ENCODE measurements at places on chromosomes 5 and 9. TPM values are rescaled to one million over a fixed set of nuclear protein-coding genes. Genes with fewer than 3 reads are reported as not detected.
A peak's percentile ranks its signal among the peaks of the same experiment; 100 is the strongest.

DNA sequence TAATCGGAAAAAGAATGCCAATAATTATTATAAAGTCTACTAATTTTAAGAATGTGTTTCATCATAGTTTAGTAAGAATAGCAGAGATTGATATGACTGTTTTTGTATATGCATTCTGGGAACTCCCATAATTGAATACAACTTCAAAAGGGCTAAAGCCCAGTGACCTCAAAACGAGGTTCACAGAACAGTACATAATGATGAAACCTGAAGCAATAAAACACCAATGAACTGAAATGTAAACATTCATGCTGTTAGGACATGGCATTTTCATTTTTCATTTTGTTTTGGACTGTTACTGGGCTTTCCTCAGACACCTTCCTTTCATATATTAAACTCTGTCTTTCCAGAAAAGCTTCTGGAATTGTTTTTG, 684 bp upstream of the JMY start:
- H3K27ac ChIP-seq: peak overlapping the region; percentile 95
- H3K27me3 ChIP-seq: no peaks in the 10 kb centered on the region
- H3K36me3 ChIP-seq: no peaks in the 10 kb centered on the region
- peaks cover 7% of the 10 kb centered on the region for H3K4me1 ChIP-seq
- peak overlapping the region; percentile 89 for H3K4me3 ChIP-seq

DNA sequence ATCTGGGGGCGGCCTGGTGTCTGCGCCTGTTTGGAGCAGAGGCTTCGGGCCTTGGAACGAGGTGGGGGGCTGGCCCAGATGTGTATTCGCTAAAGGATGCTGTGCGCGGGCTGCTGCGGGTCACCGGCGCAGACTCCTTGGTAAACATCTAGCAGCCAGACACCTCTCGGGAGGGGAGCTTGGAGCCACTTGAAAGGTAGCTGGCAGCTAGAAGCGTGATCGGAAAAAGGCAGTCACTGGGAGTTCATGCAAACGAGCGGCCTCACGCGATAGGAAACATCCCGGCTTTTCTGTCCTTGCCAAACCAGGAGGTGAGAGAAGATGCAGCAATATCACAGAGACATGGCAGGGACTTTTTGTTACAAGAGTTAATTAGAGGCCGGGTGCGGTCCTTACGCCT, 8.1 kb downstream of the LAMC3 start:
- no peaks in the 10 kb centered on the region for H3K36me3 ChIP-seq
- H3K4me3 ChIP-seq: no peak overlapping the region
- no peak overlapping the region for H3K27ac ChIP-seq
- no peaks in the 10 kb centered on the region for H3K4me1 ChIP-seq

DNA sequence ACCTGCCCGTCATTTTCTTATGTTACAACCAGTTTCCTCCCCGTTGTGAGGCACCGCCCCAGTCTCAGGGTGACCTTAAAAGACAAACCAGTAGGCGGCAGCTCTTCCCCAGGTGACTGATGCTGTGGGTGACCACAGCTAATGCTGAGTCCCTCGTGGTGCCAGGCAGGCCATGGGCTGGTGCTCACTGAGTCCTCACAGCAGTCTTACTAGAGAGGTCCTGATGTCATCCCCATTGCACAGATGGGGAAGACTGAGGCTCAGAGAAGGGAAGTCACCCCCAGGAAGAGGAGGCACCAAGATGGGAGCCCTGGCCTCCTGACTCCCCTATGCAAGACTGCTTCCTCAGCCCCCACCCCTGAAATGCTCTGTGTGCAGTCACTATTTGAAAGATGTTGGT, 978 bp downstream of the CFAP157 start:
- no peaks in the 10 kb centered on the region for H3K27me3 ChIP-seq
- H3K36me3 ChIP-seq: peaks cover 9% of the 10 kb centered on the region
- DNase-seq: no peak
- no peaks in the 10 kb centered on the region for H3K4me1 ChIP-seq

GRCh38 chr9:17065062-17065461, 69.8 kb upstream of the CNTLN start:
- H3K4me3 ChIP-seq: no peak overlapping the region
- DNase-seq: no peak
- no peaks in the 10 kb centered on the region for H3K36me3 ChIP-seq
- H3K27ac ChIP-seq: no peak overlapping the region
- no peaks in the 10 kb centered on the region for H3K27me3 ChIP-seq

DNA sequence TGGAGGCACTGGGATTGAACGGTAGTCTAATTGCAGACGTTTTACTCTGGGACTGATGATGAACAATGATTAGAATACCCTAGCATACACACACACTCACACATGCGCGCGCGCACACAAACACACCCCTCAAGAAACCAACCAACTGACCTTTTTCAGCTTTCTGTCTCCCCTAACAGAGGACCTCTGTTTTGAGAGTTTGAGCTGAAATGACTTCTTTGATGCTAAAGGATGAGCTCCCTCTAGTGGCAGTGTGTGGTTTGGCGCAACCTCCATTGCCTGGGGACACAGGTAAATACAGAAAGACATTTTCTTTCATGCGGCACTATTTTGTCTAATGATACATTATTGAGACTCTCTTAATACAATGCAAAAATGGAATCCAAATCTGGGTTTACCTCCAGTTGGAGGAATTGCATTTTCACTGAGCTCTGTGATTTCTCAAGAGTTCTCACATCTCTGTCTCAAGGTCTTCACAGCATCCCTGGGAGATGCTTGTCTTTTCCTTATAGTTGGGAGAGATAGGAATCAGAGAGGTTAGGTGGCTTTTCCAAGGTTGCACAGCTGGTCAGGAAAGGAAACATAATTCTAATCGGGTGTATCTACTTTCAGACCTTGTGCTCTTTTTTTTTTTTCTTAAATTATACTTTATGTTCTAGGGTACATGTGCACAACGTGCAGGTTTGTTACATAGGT, 187.5 kb downstream of the TMEM38B start:
- H3K27ac ChIP-seq: no peak overlapping the region
- DNase-seq: peak; percentile 65
- no peaks in the 10 kb centered on the region for H3K4me1 ChIP-seq

GRCh38 chr5:160360310-160360709, 10.1 kb downstream of the C1QTNF2 start:
- peaks cover 2% of the 10 kb centered on the region for H3K4me1 ChIP-seq
- DNase-seq: no peak
- H3K4me3 ChIP-seq: no peak overlapping the region
- H3K27ac ChIP-seq: no peak overlapping the region
- H3K27me3 ChIP-seq: no peaks in the 10 kb centered on the region
- no peaks in the 10 kb centered on the region for H3K36me3 ChIP-seq

GRCh38 chr9:137272241-137273094, 5.1 kb upstream of the TOR4A start:
- no peaks in the 10 kb centered on the region for H3K27me3 ChIP-seq
- DNase-seq: no peak
- no peak overlapping the region for H3K27ac ChIP-seq
- no peaks in the 10 kb centered on the region for H3K36me3 ChIP-seq

DNA sequence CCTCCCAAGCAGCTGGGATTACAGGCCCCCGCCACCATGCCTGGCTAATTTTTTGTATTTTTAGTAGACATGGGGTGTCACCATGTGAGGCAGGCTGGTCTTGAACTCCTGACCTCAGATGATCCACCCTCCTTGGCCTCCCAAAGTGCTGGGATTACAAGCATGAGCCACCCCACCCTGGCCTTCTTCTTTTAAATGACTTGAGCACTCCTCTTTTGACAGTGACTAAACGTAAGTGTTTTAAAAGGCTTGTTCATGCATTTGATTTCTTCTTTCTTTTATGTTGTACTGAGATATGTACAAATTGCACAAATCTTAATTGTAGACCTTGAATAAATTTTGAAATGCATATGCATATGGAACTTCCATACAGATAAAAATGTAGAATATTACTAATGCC, 337.9 kb downstream of the CETN3 start:
- no peaks in the 10 kb centered on the region for H3K36me3 ChIP-seq
- no peaks in the 10 kb centered on the region for H3K27me3 ChIP-seq
- no peak for DNase-seq
- H3K4me3 ChIP-seq: no peak overlapping the region

DNA sequence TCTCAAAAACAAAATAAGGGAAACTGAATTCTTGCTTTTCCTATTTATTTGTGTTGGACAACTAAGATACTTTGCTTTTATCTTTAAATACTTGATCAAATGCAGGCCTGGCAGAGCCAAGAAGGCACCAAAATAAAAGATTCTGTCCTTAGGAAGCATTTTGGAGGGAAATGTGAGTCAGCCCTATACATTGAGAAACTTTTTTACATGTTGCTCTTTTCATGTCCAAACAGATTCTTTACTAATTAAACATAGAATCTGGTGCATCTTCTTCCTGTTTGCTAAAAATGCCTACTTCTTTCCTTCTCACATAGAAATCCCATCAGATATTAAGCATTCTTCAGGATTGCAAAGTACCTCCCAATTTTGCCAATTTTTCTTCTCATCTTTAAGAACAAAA, 1160.4 kb downstream of the EFNA5 start:
- no peak overlapping the region for H3K4me3 ChIP-seq
- no peaks in the 10 kb centered on the region for H3K36me3 ChIP-seq
- DNase-seq: no peak
- no peaks in the 10 kb centered on the region for H3K4me1 ChIP-seq
- H3K27me3 ChIP-seq: no peaks in the 10 kb centered on the region
- H3K27ac ChIP-seq: no peak overlapping the region

DNA sequence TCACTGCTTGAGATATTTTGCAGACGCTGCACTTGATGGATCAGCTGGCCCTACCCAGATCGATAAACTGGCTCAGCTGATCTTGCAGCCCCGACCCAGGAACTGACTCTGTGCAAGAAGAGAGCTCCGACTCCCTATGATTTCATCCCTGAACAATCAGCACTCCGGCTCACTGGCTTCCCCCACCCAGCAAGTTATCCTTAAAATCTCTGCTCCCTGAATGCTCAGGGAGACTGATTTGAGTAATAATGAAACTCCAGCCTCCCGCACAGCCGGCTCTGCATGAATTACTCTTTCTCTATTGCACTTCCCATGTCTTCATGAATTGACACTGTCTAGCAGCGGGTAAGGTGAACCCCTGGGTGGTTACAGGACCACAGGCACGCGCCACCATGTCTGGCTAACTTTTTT, 16.9 kb upstream of the NANS start:
- DNase-seq: peak; percentile 78
- H3K4me1 ChIP-seq: no peaks in the 10 kb centered on the region
- no peaks in the 10 kb centered on the region for H3K36me3 ChIP-seq

DNA sequence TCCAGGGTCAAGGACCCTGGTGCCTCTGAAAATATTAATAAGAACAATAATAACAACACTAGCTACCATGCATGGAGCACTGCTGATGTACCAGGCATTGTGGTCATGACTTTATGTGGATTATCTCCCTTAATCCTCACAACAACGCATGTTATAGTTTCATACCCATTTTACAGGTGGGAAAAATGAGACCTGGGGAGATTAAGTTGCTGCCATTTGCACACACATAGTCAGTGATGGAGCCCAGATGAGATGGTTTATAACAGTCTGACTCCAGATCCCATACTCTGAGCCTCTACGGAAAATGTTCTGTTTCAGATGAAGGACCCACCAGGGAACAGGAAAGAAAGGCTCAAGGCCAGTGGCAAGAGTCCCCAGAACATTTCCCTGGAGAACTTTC, 48.2 kb upstream of the PPARGC1B start:
- H3K36me3 ChIP-seq: no peaks in the 10 kb centered on the region
- no peak for DNase-seq
- H3K4me1 ChIP-seq: peaks cover 5% of the 10 kb centered on the region
- H3K27me3 ChIP-seq: no peaks in the 10 kb centered on the region
- no peak overlapping the region for H3K4me3 ChIP-seq
- no peak overlapping the region for H3K27ac ChIP-seq

DNA sequence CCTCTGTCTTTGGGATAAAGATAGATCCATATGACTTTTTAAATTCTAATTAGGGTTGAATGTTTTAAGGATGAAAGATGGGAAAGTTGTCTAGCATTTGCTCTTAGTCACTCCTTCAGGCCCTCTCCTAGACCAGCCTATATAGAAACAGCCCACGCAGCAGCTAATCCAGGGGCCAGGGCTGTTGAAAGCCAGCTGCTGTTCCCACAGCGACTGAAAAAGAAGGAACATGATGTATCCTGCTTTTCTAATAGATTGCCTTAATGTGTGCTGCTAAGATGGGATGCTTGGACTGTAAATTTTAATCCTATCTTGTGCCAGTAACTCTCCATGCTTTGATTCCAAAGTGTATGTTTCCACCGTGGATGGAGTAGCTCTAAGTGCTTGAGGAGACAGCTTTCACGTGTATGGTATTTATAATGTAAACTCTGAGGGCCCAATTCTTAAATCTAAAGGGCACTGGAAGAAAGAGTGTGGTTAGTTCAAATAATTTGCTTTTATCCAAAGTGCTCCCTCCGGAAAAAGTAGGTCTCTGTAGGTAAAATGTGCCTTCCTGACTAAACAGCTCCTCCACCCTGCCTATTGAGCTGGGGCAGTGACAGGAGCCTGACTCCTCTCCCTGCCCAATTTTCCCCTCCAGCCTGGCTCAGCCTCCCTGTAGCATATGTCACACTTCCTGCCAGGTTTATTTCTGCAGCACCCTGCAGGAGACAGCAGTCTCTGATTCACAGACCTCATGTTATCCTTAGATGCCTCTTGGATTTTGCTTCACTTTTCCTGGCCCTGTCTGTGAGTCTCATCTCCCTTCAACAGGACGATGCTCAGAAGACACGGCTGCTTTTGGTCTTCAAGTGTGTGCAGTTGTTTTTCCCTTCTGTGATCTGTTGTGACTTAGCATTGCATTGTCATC, 33.2 kb downstream of the SLC36A1 start:
- H3K27ac ChIP-seq: no peak overlapping the region
- no peaks in the 10 kb centered on the region for H3K4me1 ChIP-seq
- H3K36me3 ChIP-seq: peaks cover 14% of the 10 kb centered on the region
- H3K27me3 ChIP-seq: no peaks in the 10 kb centered on the region

DNA sequence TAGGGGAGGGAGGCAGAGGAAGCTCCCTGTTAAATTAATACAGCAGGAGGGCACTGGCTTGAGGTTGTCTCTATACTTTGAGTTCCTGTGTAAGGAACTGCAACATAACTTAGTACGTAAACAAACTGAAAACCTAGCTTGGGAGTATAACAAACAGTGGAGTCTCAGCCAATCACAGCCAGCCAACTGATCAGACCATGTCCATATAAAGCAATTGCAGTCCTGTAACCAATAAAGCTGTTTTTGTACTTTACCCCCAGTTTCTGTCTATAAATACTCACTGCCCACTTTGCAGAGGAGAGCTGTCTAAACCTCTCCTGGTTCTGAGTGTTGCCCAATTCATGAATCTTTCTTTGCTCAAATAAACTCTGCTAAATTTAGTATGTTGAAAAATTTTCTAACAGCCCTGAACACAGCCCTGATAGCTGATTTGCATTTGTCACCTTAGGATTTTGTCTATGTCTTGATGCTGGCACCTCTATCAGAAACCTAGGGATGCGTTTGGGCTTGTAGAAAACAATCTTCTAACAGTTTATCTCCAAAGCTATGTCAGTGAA, 39.9 kb downstream of the GDNF start:
- H3K4me3 ChIP-seq: no peak overlapping the region
- H3K27ac ChIP-seq: no peak overlapping the region
- DNase-seq: no peak

GRCh38 chr5:36561601-36562000, 44.8 kb upstream of the SLC1A3 start:
- no peak overlapping the region for H3K27ac ChIP-seq
- H3K4me1 ChIP-seq: no peaks in the 10 kb centered on the region
- no peak overlapping the region for H3K4me3 ChIP-seq

The FOXI1 gene
- not detected for polyA plus RNA-seq

The CRAT gene
- polyA plus RNA-seq: 103 TPM

The NMUR2 gene
- not detected for polyA plus RNA-seq

The OTP gene
- polyA plus RNA-seq: not detected

The PCDHA1 gene
- 0.43 TPM for polyA plus RNA-seq

The MZB1 gene
- 1.7 TPM for polyA plus RNA-seq

Measured in small intestine (tissue), 16 donors.